Osteocyte (in vitro differentiated cells): ENCODE measurements at places on chromosomes 7 and 10. TPM values are rescaled to one million over a fixed set of nuclear protein-coding genes. Genes with fewer than 3 reads are reported as not detected.

DNA sequence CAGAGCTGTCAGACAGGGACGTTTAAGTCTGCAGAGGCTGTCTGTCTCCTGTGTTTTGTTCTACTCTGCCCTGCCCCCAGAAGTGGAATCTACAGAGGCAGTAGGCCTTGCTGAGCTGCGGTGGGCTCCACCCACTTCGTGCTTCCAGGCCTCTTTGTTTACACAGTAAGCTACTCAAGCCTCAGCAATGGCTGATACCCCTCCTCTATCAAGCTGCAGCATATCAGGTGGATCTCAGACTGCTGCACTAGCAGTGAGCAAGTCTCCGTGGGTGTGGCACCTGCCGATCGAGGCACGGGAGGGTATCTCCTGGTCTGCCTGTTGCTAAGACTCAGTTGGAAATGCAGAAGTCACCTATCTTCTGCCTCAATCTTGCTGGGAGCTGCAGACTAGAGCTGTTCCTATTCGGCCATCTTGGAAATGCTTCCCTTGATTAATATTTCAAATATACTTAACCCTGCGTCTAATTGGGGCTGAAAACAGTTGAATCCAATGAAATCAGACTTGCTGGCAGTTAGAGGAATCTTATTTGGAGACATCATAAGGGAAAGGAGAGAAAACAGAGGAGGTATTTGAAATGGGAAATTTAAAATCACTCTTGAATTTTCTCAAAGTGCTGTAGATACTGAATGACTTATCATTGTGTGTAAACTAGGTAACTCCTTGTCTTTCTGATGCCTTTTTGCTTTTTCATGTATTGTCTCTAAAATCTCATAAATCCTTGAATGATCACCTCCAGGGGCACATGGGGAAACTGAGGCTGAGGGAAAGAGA lies 13.8 kb upstream of the CYP3A5 start:
- DNase-seq: no peak

- DNase-seq: no peak
These were observed 55.6 kb downstream of the NOC3L start for GRCh38 chr10:94307046-94307615.

DNA sequence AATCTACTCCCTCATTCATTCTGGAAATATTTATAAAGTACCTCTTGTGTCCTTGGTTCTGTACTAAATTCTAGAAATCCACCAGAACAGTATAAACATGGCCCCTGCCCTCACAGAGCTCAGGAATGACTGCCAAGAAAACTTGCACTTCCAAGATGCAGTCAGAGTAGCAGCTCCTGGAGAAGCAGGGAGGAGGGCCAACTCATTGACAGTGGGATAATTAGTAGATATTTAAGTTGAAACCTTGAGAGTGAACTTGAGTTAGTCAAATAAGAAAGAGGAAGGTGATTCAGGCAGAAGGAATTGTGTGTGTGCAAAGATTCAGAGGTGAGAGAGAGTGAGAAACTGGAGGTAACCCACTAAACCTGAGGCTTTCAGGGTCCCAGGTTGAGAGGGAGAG lies 182.2 kb upstream of the INHBA start:
- DNase-seq: no peak

DNA sequence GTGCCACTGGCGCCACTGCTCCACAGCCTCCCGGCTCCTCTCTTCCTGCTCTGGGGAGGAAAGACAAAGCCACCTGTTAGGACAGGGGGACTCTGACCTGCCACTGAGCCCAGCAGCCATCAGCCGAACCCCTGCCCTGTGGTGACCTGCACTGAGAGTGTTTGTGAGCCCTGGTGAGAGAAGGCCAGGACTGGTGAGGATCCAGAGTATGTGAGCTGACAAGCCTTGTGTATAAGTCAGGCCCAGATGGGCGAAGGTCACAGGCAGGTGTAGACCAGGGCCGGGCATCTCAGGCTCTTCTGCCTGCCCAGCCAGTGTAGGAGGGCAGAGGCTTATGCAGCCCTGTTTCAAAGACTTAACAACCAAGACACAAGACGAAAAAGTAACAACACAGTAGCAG lies 12.0 kb downstream of the UCMA start:
- DNase-seq: no peak

DNA sequence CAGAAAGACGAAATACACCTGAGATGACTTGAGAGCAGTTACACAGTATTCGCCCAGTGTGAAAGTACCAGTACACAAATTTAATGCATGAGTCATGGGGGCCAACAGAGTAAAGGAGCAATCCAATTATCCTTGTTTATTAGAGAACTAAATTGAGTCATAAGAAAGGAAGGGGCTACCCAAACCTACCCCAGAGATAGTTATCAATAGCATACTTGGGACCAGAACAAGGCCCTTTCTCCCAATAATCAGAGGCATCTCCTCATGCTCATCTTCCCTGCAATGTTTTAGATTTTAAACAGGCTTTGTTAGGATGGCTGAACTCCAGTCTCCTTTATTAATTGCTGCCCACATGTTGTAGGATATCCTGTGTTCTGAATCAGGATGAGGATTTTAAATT lies 239.7 kb upstream of the LRGUK start:
- DNase-seq: no peak

GRCh38 chr7:98831641-98832221 lies 38.1 kb downstream of the TMEM130 start:
- no peak for DNase-seq

DNA sequence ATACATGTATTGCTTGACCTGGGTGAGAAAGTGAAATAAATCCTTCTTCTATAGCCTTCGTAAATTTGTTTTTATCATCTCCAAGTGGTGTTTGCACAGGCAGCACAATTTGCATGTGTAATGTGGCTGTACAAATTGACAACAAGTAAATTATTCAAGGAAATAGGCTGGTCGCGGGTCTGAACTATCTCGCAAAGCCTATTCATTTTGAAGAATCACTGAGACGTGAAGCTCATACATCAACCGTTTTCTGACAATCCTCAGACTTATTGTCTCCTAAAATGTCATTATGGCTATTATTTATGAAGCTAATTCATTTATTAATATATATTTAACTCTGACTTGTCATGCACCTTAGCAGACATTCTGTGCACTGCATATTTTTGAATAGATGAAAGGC lies 16.2 kb upstream of the FAM204A start:
- no peak for DNase-seq

GRCh38 chr7:23238983-23239652 lies 7.5 kb upstream of the GPNMB start:
- no peak for DNase-seq

DNA sequence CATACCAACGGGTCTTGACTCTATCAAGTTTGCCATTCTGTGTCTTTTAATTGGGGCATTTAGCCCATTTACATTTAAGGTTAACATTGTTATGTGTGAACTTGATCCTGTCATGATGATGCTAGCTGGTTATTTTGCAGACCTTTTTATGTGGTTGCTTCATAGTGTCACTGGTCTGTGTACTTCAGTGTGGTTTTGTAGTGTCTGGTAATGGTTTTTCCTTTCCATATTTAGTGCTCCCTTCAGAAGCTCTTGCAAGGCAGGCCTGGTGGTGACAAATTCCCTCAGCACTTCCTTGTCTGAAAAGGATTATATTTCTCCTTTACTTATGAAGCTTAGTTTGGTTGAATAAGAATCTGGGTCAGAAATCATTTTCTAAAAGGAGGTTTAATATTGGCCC lies 135.1 kb upstream of the LANCL2 start:
- DNase-seq: no peak

DNA sequence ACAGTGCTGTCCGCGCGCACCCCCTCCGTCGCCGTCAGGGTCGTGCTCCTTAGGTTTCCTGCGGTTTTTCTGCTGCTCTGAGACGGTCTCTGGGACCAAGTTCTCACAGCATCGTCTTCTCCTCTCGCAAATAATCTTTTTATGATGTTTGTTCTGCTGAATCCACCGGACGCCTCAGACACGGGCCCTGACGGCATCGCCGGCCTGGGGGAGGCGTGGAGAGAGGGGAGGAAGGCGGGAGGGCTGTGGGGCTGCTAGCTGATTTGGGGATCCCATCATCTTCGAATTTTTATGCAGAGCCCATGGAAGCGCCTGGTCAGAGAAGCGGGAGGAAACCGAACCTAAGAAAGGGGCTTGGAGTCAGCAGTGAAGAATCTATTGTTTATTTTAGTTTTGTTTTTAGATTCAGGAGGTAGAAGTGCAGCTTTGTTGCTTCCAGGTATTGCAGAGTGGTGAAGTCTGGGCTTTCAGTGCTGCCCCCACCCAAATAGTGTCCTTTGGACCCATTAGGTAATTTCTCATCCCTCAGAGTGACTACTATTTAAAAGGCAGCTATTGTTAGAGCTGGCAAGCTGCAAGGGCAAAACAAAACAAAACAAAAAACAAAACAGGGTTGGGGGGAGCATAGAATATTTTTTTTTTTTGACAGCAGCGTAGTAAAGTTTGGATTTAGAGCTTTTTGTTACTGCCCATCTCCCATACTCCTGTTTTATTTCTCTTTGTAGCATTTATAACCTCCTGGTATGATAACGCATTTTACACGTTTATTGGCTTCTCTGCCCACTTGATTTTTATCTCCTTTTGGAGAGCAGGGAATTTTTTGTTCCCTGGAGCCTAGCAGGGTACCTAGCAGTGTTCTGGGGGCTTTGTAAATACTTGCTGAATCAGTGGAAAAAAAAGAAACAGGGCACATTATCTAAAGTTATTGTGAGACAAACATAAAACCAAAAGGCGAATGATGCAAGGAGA lies 92.6 kb downstream of the SPAG6 start:
- DNase-seq: no peak

The IL2RA gene
- total RNA-seq: not detected in 2 replicates

The SEC23IP gene
- 64.6 and 78.9 TPM in 2 replicates for total RNA-seq

The GNAT3 gene
- not detected in 2 replicates for total RNA-seq
